ENCODE measurements at places on chromosomes 12 and 14.

GRCh38 chr14:92792885-92793284 lies 1.2 kb upstream of the GOLGA5 start:
- DNase-seq, result no peak

DNA sequence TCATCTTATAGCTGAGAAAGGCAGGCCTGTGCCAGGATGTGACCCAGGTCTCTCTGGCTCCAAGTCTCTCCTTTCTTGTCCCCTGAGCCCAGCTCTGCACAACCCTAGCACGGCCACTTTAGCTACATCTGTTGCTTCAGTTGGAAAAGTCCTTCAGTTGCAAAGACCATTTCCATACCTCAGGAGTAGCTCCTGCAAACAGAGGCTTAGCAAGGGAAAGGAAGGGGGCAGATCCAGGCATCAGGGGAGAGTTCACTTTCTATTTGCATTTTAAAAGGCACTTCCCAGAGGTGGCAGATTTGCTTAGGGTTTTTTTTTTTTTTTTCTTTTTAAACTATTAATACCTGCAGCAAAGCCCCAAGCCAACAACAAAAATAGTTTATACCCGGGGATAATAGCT lies 3.0 kb upstream of the PITPNM2 start:
- no peak for DNase-seq

DNA sequence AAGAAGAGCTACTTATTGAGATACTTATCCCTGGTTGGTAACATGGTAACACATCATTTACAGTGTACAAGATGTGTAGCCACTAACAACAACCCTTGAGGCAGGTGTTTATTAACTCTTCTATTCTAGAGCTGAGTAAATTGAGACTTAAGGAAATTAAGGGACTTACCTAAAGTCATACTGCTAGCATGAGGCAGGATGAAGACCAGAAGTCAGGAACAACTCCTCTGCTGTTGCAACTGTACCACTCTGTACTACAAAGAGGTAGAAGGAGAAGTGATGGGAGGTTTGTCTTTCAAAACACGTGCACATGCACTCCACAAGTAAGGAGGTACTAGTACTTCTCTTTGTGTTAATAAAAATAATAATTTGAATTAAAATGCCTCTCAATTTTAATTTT lies 79.9 kb downstream of the LLPH start:
- no peak for DNase-seq

GRCh38 chr12:2944401-2945047 lies 14.7 kb upstream of the TEAD4 start:
- DNase-seq, result peak; percentile 56

GRCh38 chr12:53413485-53414204 lies 10.0 kb upstream of the AMHR2 start:
- no peak for DNase-seq

Measured in endothelial cell (in vitro differentiated cells).